ENCODE measurements at places on chromosomes 3 and 15.
A peak's percentile ranks its signal among the peaks of the same experiment; 100 is the strongest.

- peak; percentile 86 for DNase-seq
These were observed 78.2 kb downstream of the CCNL1 start for GRCh38 chr3:157081626-157082210.

GRCh38 chr3:30964612-30965011, 70.2 kb upstream of the GADL1 start:
- DNase-seq, result no peak

GRCh38 chr3:139293665-139294023, 50.2 kb upstream of the MRPS22 start:
- no peak for DNase-seq

GRCh38 chr3:58640700-58641372, 25.7 kb downstream of the FAM3D start:
- DNase-seq, result peak; percentile 9

DNA sequence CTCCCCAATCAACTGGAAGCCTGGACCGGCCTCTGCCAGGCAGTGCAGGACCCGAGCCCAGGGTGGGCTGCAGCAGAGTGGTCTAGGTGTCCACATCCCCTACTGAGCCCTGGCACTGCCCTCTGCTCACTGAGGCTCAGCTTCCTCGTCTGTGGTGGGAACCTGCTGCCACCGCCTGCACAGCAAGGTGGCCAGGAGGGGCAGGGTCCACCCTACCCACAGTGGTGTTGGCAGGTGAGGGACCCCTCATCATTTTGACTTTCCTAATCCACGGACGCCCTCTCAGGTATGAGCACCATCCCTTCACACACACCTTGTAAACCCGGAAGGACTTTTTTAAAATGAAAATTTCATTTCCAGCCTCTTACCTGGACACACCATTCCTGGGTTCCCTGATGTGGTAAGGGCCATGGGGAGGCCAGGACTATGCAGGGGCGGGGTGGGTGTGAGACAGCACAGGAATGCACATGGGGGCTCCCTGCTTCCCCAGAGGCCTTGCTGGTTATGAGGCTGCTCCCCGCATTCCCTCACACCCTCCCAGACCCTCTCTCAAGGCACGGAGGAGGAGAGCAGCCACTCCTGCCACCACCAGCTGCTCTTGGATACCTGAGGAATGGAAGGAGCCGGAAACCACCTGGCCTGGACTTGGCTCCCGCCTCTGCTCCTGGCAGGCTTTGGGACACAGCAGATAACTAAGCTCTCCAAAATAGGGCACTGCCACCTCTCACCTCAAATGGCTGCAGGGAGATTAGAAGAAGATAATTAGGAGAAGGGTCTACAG, 185.9 kb upstream of the TPM1 start:
- DNase-seq, result no peak

- no peak for DNase-seq
These were observed 12.8 kb downstream of the RBPMS2 start for GRCh38 chr15:64762546-64762945.
